ENCODE measurements at places on chromosomes 5 and 9.

GRCh38 chr9:98108531-98109031 is 10.4 kb downstream of the TRIM14 start:
- no peak for DNase-seq

- no peak for DNase-seq
Measured at GRCh38 chr5:717143-717542, 24.0 kb upstream of the TPPP start.

DNA sequence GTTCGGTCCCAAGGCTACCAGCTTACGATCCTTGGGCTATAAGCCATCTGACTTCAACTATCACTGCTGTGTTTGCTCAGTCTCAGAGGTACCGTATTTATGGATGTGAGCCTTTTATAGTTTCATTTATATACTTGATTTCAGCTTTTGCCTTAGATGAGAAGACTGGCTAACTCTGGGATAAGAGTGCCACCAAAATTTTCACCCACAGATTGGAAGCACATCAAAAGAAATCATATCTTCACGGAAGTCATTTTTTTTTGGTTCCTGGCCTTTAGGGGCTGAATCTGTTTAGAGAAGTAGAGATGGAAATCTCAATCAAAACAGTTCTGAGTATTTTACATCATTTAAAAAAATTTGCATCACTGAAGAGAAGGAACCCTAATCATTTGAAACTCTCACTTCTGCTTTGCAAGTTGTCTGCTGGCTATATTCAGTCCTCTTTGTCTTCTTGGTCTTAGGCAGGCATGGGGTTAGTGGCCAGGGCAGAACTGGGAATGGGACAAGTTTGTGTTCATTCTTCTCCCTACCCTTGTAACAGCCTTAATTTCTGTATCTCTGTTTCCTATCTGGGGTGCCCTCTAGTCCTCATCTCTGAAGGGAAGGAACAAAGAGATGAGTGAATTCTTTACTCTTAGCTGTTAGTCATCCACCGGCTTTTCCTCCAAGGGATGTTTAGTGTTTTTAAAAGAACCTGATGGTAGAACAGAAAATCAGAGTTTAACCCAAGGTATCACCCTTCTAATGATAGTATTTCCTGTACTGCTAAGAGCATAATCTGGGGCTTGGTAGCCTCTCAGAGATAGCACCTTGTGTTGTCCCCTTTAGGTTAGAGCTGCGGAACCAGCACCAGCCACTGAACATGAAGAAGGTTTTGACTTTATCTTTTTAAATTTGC is 14.1 kb upstream of the TNFAIP8 start:
- no peak for DNase-seq

GRCh38 chr5:61823781-61824180 is 482.2 kb upstream of the KIF2A start:
- no peak for DNase-seq

DNA sequence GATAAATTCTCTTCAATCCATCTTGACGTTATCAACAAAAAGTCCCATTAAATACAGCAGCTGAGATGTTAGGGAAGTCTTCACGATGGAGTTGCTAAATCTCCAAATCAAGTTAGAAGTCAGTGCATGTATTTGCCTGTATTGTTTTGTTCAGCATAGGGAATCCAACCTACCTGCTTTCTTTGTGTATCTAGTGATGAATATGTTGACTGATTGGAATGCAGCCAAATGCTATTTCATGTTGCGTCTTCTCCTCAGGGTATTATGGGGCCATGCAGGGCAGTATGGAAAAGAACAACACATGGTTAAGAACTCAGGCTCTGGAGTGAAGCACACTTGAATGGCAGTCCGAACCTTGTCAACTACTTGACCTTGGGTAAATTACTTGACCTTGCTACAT is 529.5 kb upstream of the ZNF462 start:
- no peak for DNase-seq

- no peak for DNase-seq
Measured at GRCh38 chr5:14081791-14082190, 61.4 kb upstream of the TRIO start.

GRCh38 chr5:61186634-61187033 is 24.4 kb upstream of the SMIM15 start:
- no peak for DNase-seq

DNA sequence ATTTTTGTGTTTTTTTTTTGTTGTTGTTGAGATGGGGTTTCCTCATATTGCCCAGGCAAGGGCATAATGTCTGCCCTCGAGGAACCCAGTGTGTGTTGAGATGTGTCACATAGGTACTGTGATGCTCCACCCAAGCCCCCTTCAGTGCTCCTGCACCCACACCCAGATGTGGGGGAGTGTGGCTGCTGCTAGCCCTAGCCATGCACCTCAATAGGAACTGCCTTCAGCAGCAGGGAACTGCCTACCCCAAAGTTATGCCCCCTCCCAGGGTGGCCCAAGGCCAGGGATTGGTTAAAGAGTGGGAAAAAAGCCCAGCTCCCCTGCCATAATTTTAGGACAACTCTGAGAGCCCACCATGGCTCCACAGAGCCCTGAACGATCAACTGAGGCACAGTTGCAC is 33.3 kb upstream of the EPB41L4B start:
- DNase-seq, result no peak

- no peak for DNase-seq
Measured at GRCh38 chr9:125631391-125632085, 75.5 kb downstream of the MAPKAP1 start.

DNA sequence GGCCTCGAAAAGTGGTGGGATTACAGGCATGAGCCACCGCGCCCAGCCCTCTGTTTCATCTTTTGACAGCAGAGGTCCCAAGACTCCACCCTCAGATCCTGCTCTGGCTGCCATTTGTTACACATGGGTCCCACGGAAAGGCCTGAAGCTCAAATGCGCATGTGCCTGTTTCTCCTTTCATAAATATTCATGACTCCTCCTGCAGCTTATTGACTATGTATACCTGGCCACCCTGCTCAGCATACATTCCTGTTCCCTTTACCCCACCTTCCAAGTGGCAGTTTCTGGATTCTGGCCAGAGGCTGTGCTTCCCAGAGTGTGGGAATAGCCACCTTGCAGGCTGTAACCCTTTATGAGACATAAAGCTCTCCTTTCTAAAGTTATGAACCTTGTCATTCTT is 46.5 kb downstream of the AUH start:
- DNase-seq, result no peak

- no peak for DNase-seq
Measured at GRCh38 chr5:169706758-169707450, 69.8 kb downstream of the DOCK2 start.

GRCh38 chr9:109640580-109641371 is 139.2 kb upstream of the PALM2AKAP2 start:
- peak; percentile 90 for DNase-seq

- DNase-seq, result no peak
Measured at GRCh38 chr5:39702928-39703327, 278.1 kb upstream of the DAB2 start.

DNA sequence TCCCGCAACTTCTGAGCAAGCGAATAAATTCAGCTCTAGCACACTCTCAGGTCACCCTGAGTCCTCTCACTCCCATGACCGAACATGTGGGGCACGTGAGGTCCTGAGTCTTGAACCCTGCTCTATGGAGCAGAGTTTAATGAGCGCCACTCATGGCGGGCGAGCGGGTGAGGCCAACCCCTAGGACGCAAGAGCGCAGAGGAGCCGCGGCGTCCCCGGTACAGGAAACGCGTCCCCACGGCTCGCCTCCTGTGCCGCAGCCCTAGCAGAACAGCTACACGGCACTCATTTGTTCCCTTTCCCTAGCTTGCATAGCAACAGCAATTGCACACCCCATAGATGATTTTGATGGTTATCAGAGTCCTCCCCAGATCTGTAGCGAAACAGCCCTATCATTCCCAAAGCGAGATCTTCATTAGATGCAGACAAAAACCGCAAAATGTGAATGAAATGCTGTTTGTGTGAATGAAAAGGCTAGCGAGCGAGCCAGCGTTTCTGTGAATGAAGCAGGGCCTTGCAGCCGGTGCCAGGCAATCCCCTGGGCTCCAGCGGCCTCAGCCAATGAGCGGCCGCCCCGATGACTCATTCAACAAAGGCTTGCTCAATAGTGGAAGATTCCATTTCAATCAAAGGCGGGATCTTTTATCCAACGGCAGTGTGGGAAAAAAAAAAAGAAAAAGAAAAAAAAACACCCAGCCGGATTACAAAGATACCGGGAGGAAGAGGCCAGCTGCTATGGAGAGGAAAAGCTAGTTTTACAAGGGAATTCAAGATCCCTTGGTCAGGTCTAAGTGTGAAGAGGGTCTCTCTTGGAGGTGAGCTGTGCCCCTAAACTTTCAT is 1.5 kb upstream of the SHC3 start:
- DNase-seq, result peak; percentile 79

DNA sequence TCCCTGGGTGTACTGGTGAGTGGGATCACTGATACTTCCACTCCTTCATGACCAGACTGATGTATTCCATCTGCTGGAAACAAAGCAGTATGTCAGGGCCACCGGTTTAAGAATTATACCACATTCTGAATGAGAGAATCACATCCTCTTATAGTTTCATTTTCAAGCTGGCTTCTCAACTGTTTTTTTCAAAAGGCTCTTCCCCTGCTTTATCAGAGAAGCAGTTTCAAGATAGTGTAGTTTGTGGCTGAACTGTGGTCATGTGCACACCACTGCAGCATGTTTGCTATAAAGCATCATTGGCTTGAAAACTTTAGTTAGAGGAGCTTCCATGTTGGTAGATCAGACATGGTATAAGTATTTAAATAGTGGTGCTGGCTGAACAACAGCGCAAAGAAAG is 450.5 kb upstream of the CDH10 start:
- DNase-seq, result no peak

DNA sequence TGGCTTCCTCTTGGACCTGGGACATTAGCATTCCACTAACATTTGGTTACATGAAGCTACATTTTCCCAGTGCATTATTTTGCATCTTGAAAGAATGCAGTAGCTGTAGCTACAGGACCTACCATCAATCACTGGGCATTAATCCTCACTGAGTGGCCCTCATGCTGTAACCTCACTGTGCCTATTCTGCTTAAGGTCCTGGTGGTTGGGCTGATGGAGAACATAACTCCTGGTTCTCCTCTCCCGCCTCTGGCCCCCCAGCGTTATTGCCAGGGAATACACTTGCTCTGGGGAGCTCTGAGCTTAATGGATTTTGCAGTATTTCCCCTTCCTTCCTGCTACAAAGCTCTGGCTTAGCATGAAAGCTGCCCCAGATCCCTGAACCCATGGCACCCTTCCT is 111.5 kb upstream of the EQTN start:
- DNase-seq, result no peak

DNA sequence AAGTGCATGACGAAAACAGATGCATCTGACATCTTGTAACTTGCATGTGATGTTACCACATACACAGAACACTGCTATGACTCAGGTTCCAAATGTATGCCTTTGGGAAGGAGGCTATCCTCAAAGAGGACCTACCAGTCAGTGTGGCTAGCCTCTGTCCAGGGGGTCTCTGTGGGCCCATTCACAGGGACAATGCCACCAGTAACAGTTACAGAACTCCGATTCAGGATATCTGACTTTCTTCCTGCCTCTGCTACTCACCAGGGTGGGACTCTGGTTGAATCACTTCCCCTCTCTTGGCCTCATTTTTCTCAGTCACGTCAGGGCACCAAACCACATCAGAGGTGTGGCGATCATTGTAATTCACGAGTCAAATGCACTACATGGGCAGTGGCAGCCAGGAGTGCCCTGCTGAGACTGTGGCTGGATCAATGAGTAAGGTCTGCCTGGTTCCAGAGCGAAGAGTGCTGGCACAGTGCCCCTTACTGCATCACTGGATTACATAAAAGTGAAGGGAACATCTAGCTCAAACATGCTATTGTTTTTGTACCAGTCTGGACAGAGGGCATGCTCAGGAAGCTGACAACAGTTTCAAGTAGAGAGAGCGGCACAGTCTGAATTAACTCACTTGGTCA is 13.2 kb downstream of the ATOX1 start:
- no peak for DNase-seq

DNA sequence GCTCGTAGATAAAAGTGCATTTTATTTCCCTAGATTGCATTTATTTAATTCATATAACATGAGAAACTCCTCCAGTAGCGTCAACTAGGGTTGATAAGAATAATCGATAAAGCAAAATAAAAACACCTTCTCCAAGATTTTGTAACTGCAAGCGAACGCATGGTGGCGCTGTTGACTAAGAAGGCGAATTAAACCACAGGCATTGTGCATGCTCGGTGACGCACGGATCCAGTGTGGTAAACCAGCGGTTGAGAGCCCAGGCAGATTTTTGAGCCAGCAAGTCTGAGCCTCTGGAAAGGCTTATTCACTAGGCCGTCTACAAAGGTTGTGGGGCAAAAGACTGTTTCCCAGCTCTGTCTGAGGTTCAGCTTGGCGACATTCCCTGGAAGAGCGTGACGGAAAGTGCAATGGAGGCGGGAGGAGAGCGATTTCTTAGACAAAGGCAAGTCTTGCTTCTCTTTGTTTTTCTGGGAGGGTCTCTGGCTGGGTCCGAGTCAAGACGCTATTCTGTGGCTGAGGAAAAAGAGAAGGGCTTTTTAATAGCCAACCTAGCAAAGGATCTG is at the start of gene PCDHB3:
TSS of gene PCDHB3 (plus strand) at position 231 of the 563 bp plus-strand sequence. CDS start at position 408, 177 bp downstream.
- DNase-seq, result no peak

GRCh38 chr5:109688630-109688969 is 1.1 kb upstream of the MAN2A1 start:
- no peak for DNase-seq

DNA sequence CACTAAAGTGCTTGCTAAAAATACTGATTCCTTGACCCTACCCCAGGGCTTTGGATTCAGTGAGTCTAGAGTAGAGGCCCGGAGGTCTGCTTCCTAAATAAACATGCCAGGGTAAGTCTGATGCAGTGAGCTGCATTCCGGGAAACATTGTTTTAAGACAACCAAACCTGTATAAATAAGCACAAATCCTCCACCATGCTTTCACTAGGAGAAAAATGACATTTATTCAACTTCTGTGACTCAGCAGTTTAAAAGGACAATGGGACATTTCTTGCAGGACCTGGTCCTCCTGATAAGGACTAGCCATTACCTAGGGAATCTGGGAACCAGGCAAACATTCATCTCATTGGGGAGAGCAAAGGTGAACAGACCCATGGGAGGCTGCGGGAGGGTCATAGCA is 335.3 kb downstream of the MLLT3 start:
- no peak for DNase-seq

DNA sequence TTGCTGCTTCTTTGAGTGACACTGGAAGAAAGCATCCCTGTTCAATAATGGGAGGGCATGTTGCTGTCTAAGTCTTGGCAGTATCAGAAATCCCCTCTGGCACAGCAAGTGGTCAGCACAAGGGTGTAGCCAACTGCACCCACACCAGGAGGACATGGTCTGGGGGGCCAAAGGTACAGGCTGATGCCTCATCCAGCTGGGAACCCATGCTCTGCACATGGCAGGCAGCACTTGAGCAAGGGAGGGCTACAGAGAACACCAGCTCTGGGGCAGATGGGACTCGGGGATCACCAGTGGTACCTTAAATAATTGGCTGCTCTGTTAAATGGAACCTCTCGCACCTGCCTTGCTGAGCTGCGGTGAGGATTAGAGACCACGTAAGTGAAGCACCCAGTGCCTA is 265.2 kb downstream of the SYK start:
- no peak for DNase-seq

All from nephron progenitor cell (in vitro differentiated cells).